Skeletal muscle cell (primary cell): ENCODE measurements at places on chromosomes 11 and 22.
A peak's percentile ranks its signal among the peaks of the same experiment; 100 is the strongest.

GRCh38 chr11:10032935-10033334 lies 261.1 kb downstream of the SBF2 start:
- peak; percentile 14 for DNase-seq

DNA sequence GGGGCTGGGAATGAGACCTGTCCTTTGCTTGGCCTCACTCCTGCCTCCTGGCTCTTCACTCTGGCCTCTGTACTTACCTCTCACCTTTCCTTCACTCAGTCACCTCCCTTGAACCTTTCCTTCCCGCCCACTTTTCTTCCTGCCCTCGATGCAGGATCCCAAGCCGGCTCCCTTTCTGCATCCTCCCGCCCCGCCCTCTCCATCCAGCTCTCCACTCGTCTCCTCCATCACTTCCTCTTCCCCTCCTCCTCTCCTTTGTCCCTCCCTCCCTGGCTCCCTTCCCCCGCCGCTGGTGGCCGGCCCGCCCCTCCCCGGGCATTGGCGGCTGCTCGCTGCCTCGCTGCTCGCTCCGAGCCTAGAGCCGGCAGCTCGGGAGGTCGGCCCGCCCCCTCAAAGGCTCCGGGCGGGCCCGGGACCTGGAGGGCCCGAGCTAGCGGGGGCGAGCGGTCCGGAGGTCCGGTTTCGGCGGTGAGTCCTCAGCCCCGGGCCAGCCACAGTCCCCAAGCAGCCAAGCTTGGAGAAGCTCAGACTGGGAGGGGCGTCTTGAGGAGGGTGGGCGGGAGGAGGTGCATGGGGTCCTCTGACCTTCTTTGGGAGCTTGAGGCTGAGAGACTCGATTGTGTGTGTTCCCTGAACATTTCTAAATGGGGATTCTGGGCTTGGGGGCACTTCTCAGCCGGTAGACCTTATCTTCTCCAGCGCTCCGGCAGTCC lies 13.8 kb downstream of the PHLDB1 start:
- peak; percentile 68 for DNase-seq

DNA sequence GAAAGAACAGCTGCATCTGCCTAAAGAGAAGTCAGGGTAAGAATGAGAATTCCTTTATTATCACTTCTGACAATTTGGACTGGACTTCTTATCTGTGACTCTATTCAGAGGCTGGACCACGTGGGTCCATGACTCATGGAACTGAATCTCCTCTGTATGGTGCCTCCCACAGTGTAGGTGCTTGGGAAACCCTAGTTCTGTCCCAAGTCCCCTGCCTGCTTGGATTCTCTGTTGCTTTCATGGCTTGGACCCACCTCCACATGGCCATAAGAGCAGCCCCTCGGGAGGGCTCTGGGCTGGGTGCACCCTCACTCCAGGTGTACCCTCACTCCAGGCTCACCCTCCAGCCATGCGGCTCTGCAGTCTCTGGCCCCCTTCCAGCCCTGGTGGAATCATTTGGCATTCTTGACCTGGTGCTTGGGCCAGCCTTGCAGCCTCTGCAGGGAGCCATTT lies 153.4 kb downstream of the CACNA1I start:
- no peak for DNase-seq

- DNase-seq, result no peak
Observed at GRCh38 chr22:31922534-31922933, 21.8 kb upstream of the YWHAH start.

- no peak for DNase-seq
Observed at GRCh38 chr11:104487046-104487806, 323.3 kb upstream of the PDGFD start.

- no peak for DNase-seq
Observed at GRCh38 chr11:86152006-86152862, 83.3 kb upstream of the PICALM start.

DNA sequence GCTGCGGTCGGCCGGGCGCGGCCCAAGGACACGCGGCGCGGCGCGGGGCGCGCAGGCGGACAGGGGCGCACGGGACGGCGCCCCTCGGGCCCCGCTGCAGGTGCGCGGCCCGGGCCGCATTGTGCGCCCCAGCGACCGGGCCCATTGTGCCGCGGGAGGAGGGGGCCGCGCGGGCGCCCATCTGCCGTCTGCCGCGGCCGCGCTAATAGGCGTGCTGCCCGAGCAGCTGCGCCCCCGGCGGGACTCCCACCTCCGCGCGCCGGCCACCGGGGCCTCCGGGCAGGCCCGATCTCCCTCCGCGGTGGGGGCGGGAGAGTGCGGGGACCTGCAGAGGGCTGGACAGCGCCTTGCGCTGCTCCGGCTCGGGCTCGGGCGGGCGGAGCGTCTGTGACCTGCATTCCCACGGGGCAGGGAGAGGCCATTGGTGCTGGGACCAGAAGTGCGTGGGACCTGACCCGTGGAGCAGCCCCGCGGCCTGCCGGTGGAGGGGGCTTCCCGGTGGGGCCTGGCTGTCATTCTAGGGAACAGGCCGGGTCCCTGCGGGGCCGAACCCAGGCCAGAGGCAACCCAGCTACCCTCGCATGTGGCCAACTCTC lies 933 bp downstream of the BRSK2 start:
- no peak for DNase-seq

- DNase-seq, result no peak
Observed at GRCh38 chr11:96906476-96906875, 516.7 kb downstream of the JRKL start.

DNA sequence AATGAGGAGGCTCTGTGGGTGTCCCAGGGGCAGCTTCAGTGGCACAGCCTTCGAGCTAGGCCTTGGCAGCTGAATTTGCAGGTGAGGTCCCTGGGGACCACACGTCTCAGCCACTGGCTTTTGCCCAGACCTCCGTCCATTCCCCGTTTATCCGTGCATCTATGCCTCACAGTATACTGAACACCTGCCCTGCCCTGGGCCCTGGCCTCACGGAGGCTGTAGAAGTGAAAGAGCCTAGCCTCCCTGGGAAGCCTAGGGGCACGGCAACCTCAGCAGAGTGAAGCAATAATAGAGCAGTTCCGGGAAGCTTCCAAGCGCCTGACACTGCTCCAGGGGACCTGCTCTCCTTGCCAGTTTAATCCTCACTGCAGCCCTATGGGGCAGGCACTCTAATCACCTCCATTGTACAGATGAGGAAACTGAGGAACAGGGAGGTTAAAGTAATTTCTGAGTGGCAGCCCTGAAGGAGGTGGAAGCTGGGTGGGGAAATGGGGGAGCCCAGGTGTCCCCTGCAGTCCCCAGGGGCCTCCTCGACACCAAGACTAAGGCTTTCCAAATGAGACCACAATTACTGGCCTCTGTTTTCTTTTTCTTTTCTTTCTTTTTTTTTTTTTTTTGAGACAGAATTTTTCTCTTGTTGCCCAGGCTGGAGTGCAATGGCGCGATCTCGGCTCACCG lies 2.7 kb upstream of the NFAM1 start:
- DNase-seq, result no peak

GRCh38 chr11:94332814-94333213 lies 28.4 kb downstream of the IZUMO1R start:
- DNase-seq, result no peak

- no peak for DNase-seq
Observed at GRCh38 chr11:36314434-36314767, 18.3 kb downstream of the PRR5L start.

DNA sequence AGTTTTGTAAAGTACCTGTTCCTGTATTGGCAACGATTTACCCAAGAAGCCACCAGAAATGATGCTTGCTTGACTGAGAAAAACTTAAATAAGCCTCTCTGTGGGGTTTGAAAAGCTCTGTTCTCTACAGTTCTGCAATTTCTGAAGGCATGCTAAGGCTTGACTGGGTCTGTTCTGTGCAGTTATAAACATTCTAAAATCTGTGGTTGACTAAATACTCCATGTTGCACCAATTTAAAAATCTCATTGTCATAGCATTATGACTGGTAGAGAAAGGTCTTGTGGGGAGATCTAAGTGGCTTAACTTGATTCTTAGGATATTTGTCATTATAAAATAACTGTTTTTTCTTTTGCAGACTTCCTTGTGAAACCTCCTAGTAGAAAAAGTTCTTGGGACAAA lies 73.7 kb downstream of the MTMR3 start:
- DNase-seq, result no peak

DNA sequence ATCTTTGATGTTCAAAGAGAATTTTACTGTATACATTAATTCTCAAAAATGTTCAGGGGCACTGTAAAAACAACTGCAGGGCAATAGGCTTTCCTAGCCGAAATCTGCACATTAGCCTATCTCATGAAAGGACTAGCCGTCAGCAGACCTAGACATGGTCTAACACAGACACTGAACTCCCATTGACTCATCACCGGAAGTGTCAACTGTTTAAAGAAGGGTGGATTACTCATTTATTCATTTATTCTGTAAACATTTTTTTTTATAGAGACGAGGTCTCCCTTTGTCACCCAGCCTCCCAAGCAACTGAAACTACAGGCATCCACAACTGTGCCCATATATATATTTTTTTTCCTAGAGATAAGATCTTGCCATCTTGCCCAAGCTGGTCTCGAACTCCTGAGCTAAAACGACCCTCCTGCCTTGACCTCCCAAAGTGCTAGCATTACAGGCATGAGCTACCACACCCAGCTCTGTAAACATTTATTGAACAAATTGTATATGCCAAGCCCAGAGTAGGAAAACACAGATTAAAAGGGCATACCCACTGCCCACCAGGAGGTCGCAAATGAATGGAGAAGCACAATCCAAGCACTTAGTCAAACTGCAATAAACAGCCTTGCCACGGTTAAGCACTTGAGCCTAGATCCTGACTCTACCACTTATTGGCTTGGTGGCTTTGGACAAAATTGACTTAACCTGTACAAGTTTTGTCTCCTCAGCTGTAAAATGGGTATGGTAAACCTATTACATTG lies 26.6 kb downstream of the RAB30 start:
- DNase-seq, result no peak

GRCh38 chr22:25388866-25389540 lies 169.6 kb downstream of the CRYBB2 start:
- DNase-seq, result no peak

DNA sequence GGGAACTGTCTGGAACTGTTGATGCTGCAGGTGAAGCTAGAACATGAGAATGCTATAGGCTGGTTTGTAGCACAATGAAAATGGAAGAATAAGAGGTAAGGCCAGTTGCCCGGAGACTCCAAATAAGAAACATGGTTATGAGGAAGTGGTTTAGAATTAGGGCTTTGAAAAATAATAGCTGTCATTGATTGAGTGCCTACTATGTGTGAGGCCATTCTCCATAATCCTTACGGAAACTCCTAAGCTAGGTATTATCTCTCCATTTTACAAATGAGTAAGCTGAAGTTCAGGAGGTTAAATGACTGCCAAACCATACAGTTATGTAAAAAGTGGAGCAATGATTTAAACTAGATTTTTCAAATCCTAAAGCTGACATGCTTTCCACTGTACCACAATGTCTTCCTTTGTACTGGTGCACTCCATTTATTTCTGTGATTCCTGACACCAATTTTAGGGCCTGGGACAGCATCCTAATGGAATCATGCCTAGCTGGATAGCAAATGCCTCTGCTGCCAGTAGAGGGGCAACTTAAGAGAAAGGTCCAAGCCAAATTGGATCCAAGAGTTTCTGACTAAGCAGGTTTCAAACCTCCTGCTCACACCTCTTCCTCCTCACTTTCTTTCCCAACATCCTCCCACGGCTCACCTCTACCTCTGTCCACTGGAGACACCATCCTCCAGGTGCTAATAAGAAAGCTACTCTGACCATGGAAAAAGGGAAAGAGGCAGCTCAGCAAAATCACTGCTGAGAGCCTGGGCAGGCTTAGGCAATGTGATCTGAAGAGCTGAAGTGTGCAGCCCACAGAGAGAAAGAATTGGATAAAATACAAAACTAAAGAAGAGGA lies 46.9 kb upstream of the PICALM start:
- DNase-seq, result no peak

DNA sequence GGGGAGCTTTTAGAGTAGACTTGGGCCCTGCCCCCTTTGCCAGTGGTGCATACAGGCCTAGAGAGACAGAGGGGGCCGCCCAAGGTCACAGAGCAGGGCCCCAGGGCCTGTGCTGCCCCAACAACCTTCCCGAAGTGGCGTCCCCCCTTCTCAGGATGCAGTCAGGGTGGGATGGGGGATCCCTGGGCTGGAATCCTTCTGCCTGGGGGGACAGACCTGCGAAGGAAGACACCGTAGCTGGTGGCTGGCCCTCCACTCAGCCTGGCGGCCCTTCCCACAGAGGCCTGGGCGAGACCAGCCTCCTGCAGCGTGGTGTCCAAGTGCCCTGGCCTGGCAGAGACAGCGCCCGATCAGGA lies 14.4 kb upstream of the EHD1 start:
- no peak for DNase-seq

DNA sequence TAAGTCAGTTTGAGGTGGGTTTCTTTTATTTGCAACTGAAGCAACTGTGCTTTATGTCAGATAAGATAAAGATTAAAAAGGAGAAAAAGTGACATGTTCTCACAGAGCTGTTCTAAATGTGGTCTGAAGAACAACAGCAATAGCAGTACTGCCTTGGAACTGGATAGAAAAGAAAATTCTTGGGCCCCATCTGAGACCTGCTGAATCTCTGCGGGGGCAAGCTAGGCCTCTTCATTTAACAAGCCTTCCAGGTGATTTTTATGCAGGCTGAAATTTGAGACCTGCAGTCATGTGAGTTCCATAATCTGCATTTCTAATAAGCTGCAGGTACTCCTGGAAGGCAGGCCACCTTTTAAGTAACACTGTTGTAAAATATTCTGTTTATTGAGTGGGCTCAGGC lies 91.4 kb upstream of the CTSC start:
- DNase-seq, result no peak

- DNase-seq, result no peak
Observed at GRCh38 chr11:101345891-101346290, 216.3 kb upstream of the PGR start.

DNA sequence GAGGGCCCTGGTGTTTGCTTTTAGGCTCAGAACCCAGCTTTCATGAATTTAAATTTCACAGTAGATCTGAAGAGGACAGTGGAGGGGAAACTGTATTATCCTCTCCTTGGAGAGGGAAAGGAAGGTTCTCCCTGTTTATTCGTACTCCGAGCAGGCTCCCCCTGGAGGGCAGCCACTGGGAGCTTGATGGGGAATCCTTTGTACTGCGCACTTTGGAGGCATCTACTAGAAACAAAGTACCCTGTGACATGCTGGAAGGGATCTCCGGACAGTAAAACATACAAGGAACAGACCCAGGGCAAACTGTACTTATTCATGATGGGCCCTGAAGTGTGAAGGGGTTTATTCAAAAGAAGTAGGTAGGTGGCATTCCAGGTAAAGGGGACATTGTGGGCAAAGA lies 27.2 kb downstream of the NAV2 start:
- no peak for DNase-seq

DNA sequence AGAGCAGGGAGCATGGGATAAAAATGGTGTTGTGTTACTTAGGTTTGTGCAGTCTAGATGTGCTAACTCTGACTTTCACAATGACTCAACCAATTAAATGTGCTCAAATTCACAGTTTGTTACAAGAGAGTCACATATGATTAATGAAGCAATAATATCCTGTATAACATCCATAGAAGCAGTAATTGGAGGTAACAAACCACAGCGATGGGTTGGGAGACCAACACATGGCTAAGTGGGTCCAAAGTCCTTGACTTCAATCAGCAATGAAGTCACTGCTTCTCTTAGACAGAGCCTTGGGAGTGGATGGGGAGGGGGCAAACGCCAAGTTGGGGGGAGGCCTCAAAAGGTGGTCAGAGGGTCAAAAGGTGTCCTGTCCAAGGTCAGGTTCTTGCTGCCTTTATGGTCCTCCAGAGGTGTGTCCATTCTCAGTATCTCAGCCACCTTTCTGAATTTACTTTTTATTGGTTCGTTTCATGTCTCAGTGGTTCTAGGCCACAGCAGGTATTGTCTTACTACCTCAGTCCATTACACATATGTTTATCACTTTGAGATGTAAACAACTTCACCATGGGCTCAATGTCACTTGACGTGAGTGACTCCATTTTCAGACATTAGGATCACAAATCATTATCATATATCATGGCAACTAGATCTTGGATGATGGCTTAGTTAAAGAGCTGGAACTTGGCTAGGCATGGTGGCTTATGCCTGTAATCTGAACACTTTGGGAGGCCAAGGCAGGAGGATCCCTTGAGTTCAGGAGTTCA lies 32.4 kb downstream of the SLN start:
- no peak for DNase-seq
